ENCODE measurements at places on chromosomes 1 and 21.
A peak's percentile ranks its signal among the peaks of the same experiment; 100 is the strongest.

- no peak for DNase-seq
Observed at GRCh38 chr1:71857862-71858261, 424.5 kb downstream of the NEGR1 start.

DNA sequence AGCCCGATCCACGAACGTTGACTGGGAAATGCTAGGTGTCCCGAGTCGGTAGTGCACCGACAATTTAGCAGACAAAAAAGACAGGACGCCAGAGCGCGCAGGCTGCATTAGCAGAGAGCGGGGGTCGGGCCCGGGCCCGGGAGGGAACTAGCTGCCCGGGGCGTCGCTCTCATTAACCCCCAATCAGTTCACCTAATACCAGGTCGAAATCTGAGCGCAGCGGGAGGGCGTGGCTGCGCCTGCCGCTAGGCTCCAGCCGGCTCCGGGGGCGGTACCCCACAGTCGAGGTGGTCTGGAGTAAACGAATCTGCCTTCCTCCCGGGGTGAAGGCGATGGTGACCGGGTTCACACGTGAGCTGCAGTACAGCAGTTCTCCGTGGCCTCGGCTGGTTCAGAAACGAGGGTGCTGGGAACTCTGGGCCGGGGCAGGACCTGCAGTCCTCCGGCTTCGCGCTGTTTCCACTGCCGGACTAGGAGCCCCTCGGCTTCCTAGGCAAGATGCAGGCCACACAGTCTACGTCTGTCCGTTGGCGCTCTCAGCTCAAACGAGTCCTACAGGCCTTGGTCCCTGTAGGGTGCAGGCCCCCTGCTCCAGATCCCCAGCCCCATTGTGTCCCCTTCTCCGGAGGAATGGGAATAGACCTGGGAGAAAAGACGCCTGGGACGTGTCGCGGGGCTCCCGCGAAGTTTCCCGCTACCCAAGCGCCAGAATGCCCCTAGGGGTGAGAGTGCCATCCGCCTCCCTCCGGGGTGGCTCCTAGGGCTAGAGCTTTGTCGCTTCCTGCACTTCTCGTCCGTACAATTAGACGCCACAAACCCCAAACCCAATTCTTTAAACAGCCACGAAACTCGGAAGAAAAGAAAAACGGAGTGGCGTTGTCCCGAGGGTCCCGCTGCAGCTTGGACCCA, 2.0 kb downstream of the GFI1 start:
- DNase-seq: no peak

DNA sequence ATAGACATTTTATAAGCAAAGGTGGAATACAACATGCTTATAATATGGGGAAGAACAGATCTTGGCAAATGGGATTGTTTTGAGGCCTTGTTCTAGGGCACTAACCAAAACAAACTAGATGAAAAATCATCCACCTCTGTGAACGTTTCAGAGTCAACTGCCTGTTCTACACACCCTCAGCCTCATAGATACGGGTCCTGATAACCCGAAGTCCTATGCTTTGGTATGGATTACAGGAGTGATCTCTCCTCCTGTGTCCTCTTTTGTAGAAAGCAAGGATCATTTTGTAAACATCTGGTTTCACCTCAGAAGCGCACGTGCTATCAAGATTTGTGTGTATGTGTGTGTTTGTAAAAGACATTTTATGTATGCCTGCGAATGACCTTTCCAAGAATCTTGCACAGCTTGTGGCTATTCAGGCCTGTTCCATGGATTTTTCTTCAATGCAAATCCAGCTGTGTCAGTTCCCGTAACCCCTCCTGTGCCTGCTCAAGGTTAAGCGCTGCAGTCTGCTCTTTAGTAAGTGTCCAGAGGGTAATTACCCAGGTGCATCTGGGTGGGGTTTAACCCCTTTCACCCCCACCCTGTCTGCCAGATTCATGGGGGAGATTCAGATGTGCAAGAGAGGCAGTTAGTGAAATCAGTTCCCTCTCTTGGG, 132.4 kb downstream of the ROR1 start:
- no peak for DNase-seq

GRCh38 chr1:54743416-54744226, 20.7 kb downstream of the PARS2 start:
- DNase-seq: no peak

DNA sequence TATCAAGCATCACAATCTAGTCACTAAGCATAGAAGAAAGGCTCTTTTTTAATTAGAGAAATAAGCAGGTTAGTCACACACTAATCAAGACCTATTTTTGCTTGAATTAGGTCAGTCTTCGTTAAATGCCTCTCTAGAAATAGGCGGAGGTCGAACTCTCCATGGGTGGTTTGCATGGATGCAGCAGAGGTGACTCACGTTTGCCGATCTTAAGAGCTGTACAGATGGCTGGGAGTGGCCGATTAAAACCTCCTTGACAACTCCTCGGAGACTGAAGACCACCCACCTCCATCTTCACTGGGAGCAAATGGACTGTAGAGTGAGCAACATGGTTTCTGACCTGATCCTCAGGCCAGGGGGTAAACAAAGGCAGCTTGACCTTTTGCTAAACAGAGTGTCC, 249.3 kb downstream of the ZNF648 start:
- DNase-seq: no peak

DNA sequence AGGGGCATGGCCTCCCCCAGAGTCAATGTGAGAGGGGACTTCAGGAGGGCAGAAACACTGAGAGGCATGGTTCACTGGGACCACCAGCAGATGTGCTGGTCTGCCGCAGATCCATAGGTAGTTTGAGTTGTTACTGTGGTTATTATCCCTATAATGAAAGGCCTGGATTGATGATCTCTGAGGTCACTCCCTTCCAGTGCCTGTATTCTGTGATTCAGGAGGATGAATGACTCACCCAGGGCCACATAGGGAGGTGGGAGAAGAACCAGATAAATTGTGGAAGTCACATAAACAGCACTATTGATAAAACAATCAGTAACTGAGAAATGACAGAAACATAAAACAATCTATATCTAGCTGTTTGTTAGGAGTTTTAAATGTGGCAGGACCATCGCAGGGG, 22.7 kb upstream of the ACTL8 start:
- no peak for DNase-seq

- DNase-seq: no peak
Observed at GRCh38 chr1:50633465-50633864, 210.2 kb upstream of the DMRTA2 start.

- DNase-seq: no peak
Observed at GRCh38 chr21:17495680-17496079, 17.2 kb upstream of the CXADR start.

- DNase-seq: peak; percentile 57
Observed at GRCh38 chr1:99766378-99766800, at the start of gene FRRS1. Gene FRRS1 (minus strand): TSS chr1:99766635. CDS start chr1:99748768, 17,867 bp downstream.

DNA sequence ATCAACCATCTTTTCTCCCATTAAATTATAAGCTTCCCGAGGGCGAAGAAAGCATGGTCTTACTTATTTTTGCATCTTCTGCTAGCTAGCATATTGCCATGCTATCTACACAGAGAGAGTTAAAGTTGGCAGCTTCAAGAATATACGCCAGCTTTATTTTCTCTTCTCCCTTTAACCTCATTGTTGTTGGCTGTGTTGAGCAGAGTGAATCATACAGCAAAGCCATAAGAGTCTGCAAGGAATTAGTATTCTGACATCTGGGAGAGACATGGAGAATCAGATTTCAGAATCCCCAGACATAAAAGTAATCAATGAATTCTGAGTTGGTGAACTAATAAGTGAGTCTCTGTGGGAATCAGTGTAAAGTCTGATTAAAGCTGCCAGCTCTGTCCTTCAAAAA, 649.6 kb upstream of the PTBP2 start:
- no peak for DNase-seq

GRCh38 chr1:230796626-230797025, 49.4 kb downstream of the CAPN9 start:
- no peak for DNase-seq

DNA sequence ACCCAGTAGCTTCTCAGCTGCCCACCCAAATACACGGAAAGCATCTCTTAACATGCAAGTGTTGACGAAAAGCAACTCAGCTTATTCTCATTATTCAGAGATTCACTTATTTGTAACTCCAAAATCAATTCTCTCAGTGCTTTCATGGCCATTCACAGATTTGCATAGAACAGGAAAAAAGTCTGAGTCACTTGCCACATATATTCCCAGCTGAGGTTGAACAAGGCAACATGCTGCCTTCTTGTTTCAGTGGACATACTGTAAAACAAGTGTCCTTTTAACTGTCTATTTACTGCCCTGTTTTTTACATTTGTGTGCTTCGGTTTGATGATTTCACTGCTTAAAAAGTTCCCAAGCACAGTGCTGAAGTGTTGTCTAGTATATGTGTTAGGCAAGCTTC, 273.0 kb downstream of the LTN1 start:
- no peak for DNase-seq
